NCI-H1105 (cell line): ENCODE measurements at places on chromosomes 6 and 20.

DNA sequence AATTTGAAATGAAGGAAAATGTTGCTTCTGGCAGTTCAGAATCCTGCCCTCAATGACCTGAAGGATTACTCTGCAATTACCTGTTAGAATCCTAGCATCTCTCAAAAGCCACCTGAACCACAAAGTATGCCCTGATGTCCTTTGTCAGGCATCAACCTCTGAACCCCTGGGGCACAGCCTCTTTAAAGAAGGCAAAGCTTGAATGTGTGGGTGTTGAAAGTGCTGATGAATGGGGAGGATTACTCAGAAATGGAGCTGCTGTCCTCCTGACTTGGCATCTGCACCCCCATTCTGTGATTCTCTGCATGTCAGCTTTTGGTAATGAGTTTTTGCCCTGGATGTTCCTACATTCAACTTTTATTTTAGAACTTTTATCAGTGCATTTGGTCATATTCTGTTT lies 179.2 kb downstream of the PKHD1 start:
- DNase-seq, result no peak

- DNase-seq, result no peak
These were observed 181.9 kb downstream of the GMPR start for GRCh38 chr6:16420337-16420714.

DNA sequence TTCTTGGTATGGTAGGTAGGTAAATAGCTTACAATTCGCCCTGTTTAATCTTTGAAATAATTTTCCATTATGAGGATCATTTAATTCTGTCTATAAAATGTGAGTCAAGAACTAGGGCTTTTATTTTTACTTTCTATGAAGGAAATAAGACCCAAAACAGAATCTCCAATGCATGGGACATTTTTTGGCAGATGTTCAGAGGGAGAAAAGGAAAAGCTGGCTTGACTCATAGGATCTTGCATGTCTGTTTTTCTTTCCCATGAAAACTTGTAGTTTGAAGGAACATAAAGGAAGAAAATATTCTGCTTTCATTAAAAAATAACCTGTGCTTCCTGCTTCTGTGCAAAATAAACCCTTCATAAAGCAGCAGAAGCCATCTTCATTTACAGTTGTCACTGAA lies 143.1 kb upstream of the INSM1 start:
- no peak for DNase-seq

DNA sequence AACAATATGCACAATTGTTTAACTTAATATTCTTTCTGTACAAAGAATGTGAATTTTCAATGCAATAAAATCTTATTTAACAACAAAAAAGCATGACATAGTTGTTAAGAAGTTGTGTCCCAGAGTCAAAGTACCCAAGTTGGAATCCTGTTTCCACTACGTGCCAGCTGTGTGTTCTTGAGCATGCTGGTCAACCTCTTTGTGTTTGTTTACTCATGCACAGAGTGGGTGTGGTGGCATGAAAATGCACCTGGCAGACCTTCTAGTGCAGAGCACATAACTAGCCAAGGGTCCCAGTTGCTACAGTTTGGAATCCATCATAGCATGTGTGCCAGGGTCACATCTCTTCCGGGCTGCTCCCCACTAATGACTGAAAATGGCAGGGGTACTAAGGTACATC lies 24.7 kb upstream of the MOCS1 start:
- no peak for DNase-seq

- no peak for DNase-seq
These were observed 72.4 kb downstream of the ADGRG6 start for GRCh38 chr6:142374091-142374770.

DNA sequence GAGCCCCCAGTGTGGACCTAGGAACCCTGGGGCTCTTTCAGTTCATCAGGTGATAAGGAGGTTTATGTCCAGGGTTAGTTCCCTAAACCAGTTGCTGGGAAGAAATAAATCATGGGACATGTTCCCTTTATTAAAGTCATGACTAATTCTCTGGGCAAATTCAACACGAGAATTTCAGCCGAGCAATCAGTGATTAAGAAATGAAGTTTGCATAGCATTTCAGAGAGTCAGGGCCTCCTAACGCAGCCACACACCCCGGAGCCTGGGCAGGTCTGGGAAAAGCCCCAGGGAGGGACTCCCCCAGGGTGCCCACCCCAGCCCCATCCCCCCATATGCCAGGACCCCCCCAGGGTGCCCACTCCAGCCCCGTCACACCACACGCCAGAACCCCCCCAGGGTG lies 20.1 kb downstream of the SLCO4A1 start:
- DNase-seq, result no peak

- DNase-seq, result no peak
These were observed 611 bp upstream of the RAB22A start for GRCh38 chr20:58308680-58309527.
